ENCODE measurements at places on chromosomes 2 and 18.

GRCh38 chr18:3605954-3606443, 156.0 kb downstream of the TGIF1 start:
- peak; percentile 54 for DNase-seq

GRCh38 chr2:226865710-226866109, 29.9 kb downstream of the RHBDD1 start:
- DNase-seq = no peak

DNA sequence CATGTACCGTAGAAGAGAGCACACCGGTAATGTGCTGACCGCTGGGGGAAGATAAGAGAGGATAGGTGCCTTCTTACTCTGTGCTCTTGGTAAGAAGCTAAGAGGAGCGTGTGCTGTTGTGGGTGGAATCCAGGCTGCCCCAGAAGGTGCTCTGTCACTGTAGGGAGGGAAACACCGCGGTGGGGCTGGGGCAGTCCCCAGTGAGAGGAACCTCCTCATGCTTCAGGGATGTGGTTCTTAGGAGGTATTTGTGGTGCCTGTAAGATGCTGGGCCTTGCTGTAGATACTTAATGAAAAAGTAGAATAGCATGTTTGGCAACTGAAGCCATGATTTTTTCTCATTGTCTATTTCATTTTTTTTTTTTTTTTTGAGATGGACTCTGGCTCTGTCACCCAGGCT, 1.1 kb downstream of the COLEC11 start:
- DNase-seq = no peak

- no peak for DNase-seq
Observed at GRCh38 chr18:25771796-25772195, 318.6 kb downstream of the SS18 start.

DNA sequence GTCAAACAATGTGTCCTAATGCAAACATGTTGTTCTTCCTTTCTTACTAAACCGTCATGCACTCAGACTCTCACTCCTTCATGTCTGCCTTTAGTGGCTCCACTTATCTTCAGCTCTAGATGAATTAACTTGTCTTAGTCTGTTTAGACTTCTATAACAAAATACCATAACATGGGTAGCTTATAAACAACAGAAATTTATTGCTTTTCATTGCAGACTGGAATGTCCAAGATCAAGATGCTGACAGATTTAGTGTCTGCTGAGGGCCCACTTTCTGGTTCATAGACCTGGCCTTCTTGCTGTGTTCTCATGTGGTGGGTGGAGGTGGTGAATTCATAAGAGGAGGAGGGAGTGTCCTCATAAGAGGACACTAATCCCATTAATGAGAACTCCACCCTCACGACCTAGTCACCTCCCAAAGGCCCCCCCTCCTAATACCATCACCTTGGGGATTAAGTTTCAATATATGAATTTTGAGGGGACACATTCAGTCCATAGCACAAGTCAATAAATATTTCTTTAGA, 32.3 kb downstream of the RALBP1 start:
- no peak for DNase-seq

DNA sequence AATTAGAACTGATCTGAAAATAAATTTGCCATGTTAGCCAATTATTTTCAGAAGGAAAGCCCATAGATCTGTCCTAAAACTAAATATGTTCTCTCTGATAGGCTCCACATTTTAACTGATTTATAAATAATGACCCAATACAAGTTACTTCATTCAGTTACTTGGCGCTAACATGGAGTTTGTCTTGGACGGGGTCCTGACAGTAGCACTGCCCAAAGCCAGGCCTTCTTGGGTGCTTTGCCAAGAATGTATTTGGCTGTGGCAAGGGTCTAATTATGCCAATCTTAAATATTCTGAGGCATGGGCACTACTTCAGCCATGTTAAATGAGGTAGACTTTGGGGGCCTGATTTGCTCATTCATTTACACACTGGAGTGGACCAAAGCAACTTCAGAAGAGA, 135.0 kb upstream of the PKDCC start:
- DNase-seq = no peak

- peak; percentile 30 for DNase-seq
Observed at GRCh38 chr18:22681908-22682307, 251.2 kb upstream of the RBBP8 start.

DNA sequence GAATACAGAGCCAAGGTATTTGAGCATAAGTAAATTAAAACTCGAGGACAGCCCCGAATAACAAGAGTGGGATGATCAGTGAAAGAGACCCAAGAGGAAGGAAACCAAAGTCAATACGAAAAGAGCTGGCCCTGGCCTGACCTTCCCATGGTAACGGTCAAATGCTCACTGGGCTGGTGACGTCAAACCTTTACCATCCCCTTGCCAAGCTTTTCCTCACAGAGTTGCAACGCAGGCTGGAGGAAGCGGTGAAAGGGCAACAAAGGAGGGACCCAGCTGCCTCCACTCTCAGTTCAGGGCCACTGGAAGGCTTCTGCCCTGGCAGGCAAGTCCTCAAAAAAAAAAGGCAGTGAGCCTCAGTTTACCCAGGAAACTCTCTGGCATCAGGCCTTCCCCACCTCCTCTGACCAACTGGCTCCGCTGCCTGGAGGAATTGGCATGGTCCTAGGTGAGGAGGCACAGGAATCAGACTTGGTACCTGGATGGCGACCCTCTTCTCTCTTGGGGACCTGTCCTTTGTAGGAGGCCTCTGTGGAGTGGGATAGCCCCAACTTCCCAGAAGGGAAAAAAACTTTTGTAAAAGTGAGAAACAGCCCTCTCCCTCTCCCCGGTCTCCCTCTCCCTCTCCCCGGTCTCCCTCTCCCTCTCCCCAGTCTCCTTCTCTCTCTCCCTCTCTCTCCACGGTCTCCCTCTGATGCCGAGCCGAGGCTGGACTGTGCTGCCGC, 212.4 kb downstream of the ANAPC1 start:
- peak; percentile 52 for DNase-seq

- DNase-seq = no peak
Observed at GRCh38 chr2:155190342-155190741, 491.8 kb downstream of the KCNJ3 start.

DNA sequence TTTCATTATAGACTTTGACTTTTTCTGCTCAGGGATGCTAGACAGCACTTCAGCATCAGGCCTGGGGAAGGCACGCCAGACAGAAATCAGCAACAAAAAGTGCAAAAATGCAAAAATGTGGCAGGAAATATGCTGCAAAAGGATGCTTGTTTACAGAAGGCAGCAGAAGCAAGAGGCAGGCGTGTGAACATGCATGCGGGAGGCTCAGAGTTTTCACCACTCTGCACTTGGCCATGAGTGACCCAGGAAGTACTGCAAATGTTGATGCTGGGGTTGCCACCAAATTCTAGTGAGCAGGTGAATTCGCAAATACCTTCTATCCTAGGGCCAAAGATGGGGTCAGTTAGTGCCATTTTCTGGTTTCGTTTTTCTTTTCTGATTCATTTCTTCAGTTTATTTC, 55.5 kb upstream of the ALKAL2 start:
- DNase-seq = no peak

- DNase-seq = peak; percentile 13
Observed at GRCh38 chr18:28666216-28666615, 489.3 kb upstream of the CDH2 start.

DNA sequence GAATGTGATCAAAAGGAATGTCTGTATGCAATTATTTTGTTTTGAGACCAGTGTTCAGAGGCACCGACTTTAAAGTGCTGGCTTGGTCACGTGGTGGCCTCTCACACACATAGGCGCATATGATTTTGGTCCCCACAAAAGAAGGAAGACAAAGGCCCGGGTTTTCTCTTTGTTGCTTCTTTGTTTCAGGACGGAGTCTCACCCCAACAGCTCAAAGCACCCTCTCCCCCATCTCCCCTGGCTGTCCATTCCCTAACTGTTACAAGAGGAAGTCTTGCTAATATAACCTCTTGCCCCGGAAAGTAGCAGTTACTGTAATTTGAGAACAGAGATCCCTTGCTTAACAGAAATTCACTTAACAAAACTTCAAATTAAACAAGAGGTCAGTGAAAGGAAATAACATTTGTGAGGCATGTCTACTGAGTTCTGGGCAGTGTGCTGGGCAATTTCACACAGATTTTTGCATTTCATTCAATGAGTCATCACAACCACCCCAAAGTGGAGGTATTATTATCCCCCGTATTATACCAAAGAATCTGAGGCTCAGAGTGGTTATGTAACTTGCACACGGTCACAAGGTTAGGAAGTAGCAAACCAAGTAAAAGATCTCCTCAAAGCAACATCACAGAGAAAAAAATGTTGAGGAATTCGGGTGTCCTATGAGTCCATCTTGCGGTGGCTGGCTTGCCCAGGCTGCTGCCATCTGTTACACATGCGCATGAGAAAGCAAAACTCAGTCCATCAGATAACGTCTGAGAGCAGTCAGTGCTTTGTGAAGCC, 75.8 kb downstream of the SDC1 start:
- DNase-seq = peak; percentile 99

GRCh38 chr2:168521053-168521741, 65.1 kb downstream of the CERS6 start:
- peak; percentile 51 for DNase-seq

DNA sequence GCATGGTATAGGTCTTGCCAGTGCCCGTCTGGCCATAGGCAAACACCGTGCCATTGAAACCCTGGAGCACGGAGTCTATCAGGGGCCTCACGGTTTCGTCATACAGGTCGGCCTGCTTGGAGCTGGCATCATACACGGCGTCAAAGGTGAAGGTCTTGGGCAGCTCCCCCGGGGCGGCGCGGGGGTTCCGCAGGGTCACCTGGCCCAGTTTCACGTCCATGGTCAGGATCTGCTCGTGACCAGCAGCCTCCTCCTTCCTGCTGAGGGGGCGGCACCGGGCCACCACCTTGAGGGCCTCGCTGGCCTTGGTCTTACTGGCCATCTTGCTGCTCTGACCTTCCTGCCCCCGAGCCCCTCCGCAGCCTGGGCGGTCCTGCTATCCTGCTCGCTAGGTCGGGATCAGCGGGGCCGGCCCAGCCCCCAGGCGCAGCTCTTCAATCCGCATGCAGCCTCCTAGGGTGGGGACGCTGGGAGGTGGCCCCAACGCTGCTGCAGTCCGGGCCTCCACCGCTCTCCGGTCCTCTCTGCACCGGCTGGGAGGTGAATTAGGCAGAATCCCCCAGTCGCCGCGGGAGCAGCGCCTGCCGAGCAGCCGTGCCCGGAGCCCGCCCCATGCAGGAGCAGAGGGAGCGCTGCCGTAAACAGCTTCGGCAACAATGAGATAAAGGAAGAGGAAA, 563 bp downstream of the KIF3C start:
- peak; percentile 24 for DNase-seq

- DNase-seq = no peak
Observed at GRCh38 chr2:167582619-167583018, 664.8 kb downstream of the STK39 start.

DNA sequence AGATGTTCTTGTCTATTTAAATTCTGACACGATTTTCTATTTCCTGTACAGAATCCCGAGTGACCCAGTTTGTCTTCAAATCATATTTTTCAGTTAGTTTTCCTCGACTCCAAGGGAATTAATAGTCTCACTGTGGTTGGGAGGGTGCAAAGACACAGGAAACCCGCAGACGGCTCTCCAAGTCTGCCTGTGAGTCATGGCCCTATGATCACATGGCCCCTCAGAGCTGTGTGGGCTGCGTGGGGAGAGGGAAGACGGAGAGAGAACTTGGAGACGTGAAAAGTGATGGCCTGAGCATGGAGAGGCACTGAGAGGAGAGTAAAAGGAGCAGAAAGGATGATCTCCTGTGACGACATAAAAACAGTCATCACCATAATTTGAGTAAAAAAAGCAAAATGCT, 989.9 kb downstream of the DCDC2C start:
- DNase-seq = peak; percentile 10

- DNase-seq = no peak
Observed at GRCh38 chr2:74947703-74948102, 10.7 kb upstream of the POLE4 start.

- DNase-seq = peak; percentile 17
Observed at GRCh38 chr2:40487602-40488001, 35.7 kb upstream of the SLC8A1 start.

GRCh38 chr2:217751192-217751591, 251.6 kb downstream of the TNS1 start:
- no peak for DNase-seq

GRCh38 chr2:55003706-55004639, 46.3 kb downstream of the RTN4 start:
- no peak for DNase-seq

DNA sequence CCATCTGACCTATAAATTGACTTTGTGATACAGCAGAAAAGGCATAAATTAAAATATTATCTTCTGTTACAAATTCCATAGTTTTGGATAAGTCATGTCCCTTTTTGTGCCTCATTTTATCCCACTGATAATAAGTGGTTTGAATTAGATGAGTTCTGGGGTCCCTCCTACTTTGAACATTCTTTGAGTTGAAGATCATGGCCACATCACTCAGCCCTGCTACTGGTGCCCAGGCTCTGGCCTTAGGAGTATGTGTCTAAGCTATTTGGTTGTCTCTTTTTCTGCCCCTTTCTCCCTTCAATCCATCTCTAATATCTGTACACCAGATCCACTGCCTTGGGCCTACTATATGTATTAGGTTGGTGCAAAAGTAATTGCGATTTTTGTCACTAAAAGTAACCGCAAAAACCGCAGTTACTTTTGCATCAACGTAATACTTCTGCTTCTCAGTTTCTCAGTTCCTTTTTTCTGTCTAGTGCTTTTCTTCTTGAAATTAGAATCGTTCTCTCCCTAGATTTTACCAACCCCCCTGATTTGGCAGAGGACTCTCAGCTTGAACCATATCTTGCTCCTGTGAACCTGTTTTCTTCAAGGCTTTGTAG, 362.5 kb upstream of the TNP1 start:
- peak; percentile 47 for DNase-seq

DNA sequence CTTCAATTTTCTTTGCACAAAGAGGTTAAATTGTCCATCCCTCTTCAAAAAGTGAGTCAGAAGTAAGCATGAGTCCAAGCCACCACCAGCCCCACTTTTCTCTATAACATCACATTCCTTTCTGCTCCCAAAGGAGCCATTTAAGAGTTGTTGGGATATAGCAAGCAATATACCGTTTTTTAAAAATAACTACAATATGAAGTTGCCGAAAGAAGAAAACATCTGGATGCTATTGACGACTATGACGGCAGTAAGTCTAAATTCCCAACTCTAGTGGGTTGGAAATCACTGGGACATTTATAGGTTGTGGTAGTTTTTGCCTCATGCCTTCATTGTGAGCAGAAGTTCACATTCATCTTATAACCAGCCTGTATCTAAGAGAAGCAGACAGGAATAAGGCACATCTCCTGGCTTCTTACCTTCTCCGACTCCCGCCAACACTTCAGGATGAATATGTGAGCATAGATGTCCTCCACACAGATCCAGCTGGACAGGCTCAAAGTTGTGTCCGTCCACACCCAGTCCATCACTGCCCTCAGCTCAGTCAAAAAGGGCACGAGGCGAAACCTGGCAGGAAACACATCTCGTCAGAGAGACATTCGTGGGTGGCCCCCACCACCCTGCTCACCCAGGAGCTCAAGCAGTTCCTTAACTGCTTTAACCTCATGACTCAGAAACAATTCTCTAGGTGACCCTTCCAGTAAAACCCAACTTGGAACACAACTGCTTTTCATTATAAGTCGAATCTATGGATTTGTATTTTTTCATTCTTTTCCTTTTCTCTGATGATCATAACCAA, 163.6 kb downstream of the NAPG start:
- no peak for DNase-seq

DNA sequence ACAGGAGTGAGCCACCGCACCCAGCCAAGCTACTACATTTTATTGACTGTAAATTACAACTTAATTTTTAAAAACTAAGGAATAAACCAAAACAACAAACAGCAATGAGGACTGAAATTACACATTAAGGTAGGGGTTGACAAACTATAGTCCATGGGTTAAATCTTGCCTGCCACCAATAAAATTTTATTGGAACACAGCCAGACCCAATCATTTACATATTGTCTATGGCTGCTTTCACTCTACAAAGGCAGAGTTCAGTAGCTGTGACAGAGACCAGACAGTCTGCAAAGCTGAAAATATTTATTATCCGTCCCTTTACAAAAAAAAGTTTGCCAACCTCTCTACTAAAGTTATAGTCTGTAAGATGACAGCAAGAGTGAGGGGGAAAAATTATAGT, 24.3 kb upstream of the UGP2 start:
- DNase-seq = no peak

Measured in iris pigment epithelial cell (primary cell).